NCI-H187 (cell line): ENCODE measurements at places on chromosomes 2 and 18.

DNA sequence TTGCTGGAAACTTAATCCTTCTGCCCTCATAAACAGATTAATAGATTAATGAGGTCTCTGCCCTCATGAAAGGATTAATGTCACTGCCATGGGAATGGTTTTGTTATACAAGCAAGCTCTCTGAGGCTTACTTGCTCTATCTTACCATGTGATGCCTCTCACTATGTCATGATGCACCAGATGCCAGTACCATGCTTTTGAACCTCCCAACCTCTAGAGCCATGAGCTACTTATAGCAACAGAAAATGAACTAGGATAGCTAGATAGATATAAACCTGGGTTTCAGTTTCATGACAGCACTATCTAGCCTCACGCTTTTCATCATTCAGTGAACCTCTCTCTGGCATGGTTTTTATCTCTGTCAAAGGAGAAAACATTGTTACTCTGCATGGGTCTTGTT lies 371.6 kb upstream of the LRP1B start:
- DNase-seq: no peak

DNA sequence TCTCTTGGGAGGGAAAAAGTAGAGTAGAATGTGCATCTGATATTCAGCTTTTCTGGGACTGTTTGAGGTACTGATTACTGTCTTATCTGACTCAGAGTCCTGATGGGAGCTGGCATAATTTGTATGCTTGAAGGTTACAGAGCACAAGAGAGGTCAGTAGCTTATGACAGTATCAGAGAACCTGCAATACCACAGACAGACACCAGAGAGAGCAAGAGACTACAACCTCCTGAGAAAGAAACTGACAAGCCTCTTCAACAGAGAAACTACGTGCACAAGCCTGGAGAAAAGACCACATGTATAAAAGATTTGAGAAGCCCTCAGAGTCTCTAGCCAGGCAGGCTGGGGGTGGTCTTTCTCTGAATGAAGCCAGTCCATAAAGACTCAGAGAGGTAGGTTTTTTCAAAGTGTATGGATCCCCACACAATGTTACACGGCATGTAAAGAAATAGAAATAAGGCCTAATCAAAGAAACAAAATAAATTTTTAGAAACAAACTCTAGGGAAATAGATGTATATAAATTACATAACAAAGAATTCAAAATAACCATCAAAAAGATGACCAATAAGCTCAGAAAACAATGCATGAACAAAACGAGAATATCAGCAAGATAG lies 568.3 kb downstream of the LRRTM4 start:
- peak; percentile 2 for DNase-seq

DNA sequence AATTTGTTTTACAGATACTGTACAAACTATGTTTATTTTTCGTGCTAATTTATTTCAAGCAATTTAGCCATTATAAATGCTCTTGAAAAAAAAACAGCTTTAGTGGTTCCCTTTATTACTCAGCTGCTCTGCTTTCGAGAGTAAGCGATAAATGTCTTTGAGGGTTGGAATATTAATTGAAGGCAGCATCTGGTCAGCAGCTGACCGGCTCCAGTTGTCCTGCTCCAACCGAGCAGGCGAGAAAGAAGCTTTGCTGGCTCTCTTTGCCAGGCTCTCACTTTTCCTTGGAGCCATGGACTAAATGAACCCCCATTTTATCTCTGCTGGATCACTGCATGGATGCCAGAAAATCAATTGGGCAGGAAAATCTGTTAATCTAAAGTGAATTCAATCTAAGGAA lies 147.4 kb downstream of the LNPK start:
- DNase-seq: no peak

DNA sequence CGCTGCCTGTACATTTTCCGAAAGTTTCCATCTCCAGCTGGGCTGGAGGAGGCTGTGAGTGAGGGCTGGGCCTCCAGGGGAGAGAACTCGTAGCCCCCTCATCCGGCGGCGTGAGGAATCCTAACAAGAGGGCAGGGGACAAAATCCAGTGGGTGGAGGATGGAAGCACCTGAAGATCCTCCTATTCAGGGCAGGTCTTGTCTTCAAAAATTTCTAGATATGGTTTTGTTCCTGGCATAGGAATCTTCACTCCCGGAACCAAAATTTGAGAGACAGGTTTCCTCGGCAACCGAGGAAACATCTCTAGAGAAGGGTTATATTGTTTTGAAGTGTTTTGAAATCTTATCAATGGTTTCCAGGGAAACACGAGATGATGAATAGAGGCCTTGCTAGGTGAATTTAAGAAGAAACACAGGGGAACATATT lies 136.7 kb downstream of the SH3BP4 start:
- DNase-seq: no peak
